Epithelial cell of umbilical artery (primary cell): ENCODE measurements at places on chromosomes 13 and 19. TPM values are rescaled to one million over a fixed set of nuclear protein-coding genes. Genes with fewer than 3 reads are reported as not detected.

Gene WTIP
- 28.6 and 34.4 TPM in 2 replicates for total RNA-seq

Gene MUC16
- total RNA-seq = not detected in 2 replicates

Gene ATP5F1D
- 18.1 and 28.9 TPM in 2 replicates for total RNA-seq

Gene INSL3
- not detected in 2 replicates for total RNA-seq

Gene WDR87
- not detected in 2 replicates for total RNA-seq

Gene TRPC4
- total RNA-seq = 0.30 and 0.32 TPM in 2 replicates

Gene SRRM5
- total RNA-seq = not detected in 2 replicates
